ENCODE measurements at places on chromosomes 1 and 21.

DNA sequence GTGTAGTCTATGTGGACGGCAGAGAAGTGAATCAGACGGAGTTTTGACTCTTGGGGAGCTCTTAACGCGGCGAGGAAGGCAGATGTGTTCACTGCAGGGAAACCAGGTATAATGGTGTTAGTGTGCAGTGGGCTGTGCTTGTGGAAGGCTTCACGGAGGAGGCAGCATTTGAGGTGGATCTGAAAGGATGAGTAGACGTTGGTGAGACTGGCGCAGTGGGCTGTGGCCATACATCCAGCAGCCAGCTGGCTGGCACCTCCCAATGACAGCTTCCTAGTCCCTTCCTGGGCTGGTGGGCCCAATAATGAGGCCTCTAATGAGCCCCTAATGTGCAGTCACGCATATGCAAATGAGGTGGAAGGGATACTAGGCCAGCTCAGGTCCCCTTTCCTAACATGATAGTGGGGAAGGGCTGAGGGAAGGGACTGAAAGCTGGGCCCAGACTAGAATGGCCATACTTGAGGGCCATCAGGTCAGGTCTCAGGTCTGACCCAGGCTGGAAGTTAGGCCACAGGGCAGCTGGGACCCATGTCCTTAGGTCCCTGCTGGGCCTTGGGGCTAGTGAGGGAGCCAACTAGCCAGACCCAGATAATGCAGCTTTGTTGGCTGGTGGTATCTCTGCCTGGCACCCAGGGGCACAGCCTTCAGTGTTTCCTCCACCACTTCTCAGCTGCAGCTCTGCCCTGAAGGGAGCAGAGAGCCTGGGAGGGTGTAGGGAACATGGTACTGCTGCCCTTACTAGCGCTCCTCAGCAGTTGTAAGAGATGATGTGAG lies 3.8 kb downstream of the MAP7D1 start:
- no peak for DNase-seq

GRCh38 chr1:226846786-226847185 lies 23.6 kb upstream of the PSEN2 start:
- no peak for DNase-seq

GRCh38 chr21:15421947-15422346 lies 307.8 kb upstream of the USP25 start:
- DNase-seq = no peak

DNA sequence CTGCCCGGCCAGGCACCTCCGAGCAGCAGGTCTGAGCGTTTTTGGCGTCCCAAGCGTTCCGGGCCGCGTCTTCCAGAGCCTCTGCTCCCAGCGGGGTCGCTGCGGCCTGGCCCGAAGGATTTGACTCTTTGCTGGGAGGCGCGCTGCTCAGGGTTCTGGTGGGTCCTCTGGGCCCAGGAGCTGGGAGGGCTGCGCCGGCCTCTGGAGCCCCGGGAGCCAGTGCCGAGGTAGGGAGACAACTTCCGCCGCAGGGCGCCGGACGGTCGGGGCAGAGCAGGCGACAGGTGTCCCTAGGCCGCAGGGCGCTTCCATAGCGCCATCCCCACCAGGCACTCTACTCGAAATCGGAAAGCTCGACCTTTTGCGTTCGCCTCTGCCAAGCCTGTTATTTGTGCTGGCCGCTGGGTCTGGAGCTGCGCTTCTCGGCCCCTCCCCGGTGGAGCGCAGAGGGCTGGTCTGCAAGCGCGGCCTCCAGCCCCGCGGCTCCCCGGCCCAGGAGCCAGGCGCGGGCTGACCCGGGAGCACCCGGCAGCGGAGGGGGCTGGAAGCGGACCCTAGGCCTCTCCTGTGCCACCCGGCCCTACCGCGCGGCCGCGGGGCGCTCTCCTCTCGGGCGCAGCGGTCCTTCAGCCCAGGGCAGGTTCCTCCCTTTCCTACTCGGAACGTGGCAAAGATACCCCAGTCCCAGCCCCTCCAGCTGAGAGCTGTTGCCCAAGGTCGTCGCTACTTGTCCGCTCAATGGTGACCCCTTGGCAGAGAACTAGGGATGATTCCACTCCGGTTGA lies 2.2 kb downstream of the SIM2 start:
- DNase-seq = no peak

DNA sequence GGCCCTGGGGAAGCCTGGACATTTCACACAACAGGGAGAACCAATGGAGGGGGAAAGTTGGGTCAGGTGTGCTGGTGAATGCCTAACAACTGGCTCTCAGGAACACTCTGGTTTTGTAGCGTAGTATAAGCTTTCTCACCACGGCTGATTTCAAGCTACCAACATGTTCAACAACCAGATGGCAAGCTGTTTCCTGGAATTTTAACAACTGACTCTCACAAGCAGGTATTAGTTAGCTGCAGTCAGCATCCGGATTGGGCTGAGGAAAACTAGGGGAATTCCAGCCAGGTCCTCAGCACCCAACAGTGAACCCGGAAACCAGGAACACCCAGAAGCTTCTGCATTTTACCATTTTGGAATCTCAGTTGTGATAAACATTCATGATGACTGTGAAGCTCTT lies 162.3 kb upstream of the CAMK1G start:
- DNase-seq = no peak

DNA sequence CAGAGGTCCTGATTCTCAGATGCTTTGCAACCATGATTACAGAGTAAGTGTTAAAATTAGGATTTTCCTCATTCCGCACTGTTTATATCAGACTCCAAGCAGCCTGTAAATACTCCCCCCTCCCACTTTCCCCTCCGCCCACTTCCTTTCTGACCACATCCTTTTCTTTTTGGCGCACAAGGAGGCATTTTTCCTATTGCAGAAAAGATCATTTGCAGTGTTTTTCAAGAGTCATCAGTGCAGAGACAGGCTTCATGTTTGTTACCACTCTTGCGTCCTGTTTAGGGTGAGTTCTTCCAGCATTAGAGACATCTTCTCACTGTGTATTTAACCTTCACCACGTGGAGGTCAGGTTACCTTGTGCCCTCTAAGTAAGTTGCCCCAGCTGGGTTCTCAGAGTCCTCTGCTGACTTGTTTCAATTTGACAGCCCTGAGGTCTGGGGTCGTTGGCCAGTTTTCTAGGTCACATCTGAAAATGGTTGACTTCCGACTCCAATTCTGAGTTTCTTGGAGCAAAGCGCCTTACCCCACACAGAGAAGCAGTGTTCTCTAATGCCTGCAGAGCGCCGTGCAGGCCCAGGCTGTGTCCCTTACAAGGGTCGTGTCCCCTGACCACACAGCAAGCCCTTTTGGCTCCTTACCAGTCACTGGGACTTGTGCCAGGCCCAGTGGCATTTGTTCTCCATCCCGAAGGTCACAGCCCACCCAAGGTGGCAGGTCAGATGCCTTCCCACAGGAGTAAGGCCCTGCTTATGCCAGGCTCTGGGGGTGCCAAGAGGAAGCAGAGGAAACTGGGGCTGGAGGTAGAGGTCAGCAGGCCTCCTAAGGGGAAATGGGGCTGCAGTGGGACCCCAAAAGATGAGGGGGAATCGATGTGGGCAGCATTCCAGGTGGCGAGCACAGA lies 85.6 kb downstream of the FAM78B start:
- no peak for DNase-seq
